ENCODE measurements at places on chromosomes 7 and 10.

DNA sequence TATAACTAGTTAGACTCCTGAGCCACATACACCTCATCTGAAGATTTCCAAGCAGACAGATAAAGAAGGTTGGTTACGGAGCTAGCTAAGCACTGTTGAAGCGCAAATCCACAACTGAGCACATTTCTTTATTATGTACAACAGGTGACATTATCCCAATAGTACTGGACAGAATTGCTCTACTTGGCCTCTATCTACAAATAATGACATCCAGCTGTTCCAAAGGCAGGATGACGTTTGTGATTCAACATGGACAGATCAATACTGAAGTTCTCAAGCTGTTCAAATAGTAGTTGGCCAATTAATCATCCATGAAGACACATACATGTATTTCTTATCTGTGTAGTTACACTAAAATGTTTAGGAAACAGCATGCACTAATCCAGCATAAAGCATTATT lies 101.0 kb downstream of the UBE2H start:
- DNase-seq: no peak

- DNase-seq: no peak
Observed at GRCh38 chr10:83881661-83882060, 257.6 kb upstream of the GHITM start.

GRCh38 chr10:128180843-128181242 lies 54.6 kb upstream of the MKI67 start:
- DNase-seq: no peak

- no peak for DNase-seq
Observed at GRCh38 chr7:80942261-80943041, 23.6 kb upstream of the SEMA3C start.

DNA sequence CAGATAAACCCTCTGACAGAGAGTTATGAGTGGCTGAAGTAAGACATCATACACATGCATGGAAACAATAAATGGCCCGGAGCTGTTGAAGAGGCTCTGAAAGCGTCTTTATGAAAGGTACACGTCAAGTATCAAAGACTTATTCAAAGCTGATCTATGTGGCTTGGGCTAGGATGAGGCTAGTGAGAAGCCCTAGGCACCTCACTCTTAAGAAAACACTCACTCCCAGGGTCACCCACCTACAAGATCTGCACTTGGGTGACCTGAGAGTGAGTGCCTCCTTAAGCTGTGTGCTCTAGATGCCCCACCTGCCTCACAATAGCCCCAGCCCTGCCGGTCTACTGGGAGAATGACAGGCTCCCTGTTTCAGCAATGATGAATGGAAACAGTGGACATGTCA lies 1.1 kb upstream of the GIMAP1 start:
- DNase-seq: no peak

- no peak for DNase-seq
Observed at GRCh38 chr10:126042354-126042753, 146.0 kb downstream of the FANK1 start.

DNA sequence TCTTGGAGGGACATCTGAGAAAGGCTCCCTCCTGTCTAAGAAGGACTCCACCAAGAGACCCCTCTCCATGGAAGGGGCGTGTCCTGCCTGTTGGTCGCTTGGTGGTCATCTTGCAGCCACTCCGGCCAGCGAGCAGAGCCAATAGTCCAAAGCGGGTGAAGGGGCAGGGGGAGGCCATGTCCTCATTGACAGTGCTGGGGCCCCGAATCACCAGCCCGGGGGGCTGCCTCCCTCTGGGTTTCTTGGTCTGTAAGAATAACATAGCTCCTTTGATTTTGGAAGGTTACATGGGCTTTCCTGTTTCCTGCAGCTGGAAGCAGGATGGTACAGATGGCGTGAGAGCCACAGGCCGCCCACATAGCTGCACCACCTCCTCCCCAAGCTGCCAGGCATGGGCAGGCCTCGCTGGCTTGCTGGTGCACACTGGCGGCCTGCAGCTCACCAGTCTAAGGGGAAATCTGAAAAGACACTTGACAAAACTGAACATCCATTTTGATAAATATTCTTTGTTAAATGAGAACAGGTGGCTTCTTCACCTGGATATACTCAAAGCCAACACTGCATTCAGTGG lies 105.8 kb downstream of the ARHGAP22 start:
- no peak for DNase-seq

DNA sequence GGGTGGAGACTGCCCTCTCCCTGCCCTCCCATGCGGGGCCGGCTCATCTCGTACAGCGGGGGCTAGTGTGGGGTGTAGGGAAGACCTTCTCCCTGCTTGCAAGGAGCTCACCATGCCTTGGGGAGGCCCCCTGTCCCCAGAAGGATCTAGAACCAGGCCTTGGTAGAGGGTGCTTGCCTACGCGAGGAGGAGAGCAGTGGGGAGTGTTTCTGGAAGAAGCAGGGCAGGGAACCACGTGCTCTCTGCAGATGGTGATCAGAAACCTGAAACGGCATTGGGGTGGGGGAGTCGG lies 2.7 kb downstream of the MAFK start:
- DNase-seq: no peak

- no peak for DNase-seq
Observed at GRCh38 chr7:149776848-149777407, 3.5 kb upstream of the ZNF467 start.

GRCh38 chr10:129415215-129416140 lies 51.6 kb upstream of the MGMT start:
- no peak for DNase-seq

DNA sequence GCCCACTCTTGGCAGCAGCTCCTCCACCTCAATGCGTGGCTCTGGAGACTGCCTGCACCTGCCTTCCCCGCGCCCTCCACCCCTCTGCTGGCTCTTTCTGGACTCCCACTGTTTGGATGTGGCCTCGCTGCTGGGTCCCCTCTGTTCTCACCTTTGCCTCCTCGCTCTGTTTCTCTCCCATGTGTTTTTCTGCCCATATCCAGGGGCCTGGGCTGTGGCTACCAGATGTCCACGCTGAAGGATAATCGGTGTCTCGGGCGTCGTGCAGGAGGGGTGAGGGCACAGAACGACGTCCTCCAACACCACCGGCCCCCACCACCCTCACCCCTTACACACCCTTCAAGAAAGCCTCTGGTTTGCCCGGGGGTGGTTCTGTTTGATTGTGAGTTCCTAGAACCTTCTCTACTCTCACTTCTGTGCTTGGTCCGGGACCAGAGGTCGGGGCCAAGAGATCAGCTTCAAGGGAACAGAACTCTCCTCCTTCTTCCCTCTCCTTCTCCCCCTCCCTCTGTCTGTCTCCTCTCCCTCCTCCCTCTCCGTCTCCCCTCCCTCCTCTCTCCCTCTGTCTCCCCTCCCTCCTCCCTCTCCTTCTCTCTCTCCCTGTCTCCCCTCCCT lies 31.7 kb downstream of the AP5Z1 start:
- DNase-seq: no peak

GRCh38 chr7:114979803-114980507 lies 58.1 kb downstream of the MDFIC start:
- DNase-seq: no peak

DNA sequence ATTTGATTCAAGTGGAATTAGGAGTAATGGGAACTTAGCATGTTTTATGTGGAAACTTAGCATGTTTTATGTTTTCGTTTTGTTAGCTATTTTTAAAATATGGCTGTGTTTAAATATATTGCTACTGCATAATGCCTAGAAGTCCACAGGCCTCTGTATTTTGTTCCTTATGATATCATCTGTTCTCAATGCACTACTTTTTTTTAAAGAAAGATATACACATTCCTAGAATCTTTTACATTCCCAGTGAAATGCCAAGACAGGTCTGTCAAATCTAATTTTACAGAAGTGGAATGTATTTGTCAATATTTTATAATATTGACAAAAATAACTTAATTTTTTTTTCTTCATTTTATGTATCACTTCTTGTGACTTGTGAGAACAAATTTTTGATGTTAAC lies 51.6 kb downstream of the ST7 start:
- DNase-seq: no peak

DNA sequence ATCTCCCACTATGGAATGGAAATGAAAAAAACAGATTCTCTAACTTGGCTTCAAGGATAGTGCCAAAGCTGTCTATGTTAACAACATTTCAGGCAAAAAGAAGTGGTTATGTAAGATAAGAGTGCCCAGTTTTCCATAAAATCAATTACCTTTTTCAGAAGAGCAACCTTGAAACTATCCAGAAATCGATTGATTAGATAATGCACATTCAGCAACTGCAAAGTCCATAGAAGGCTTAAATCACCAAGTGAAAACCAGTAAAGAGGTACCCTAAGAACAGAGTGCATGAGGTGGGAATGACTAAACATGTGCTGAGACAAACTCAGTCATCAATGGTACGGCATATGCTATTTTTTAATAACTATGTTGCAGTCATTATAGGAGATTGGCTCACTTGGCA lies 71.9 kb upstream of the TNKS2 start:
- DNase-seq: no peak

- no peak for DNase-seq
Observed at GRCh38 chr10:58477902-58478301, 34.8 kb upstream of the BICC1 start.

- DNase-seq: no peak
Observed at GRCh38 chr7:3437467-3437866, 136.4 kb downstream of the SDK1 start.

GRCh38 chr10:17235136-17235535 lies 7.1 kb downstream of the VIM start:
- DNase-seq: no peak

DNA sequence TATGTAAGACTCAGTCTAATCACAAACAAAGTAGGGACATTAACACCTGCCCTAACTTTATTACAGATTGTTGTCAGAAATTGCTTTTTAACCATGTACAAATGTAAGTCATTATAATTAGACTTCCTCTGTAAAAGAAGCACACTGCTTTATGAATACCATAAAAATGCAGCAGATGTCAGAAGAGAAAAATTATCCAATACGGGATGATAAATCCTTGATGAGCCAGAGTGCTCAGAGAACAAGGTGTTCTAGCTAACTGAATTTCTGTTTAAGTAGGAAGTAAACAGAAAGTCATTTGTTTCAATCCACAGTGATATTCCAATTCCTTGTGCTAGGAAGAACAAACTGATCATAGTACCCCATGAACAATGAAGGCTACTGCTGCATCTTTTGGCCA lies 54.6 kb upstream of the BMPER start:
- no peak for DNase-seq

DNA sequence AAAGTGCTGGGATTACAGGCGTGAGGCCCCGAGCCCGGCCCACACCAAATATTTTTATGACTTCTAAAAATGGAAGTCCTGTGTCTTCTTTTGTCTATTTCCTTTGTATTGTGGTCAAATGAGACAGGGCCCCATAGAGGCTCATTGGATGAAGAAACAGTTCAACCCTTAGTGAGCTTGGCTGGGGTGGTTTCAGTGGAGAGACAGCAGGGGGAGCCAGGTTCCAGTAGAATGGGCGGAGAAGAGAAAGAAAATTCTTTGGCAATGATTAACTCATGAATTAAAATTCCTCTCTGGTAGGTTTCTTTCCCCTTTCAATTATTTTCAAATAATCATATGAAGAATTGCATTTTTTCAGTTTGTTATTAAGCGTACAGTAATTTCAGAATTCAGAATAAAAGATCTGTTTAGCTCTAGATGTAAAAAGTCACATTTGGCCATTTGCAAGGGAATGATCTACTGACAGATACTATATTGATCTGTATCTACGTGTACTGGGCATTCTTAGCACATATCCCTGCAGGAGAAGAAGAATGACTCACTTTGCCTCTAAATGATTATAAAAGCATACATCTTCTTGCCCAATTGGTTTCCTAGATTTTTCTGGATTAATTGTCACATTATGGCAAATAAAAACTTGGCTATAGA lies 43.2 kb downstream of the PNLIPRP3 start:
- no peak for DNase-seq

- DNase-seq: no peak
Observed at GRCh38 chr10:77007834-77008233, 629.8 kb downstream of the KCNMA1 start.

DNA sequence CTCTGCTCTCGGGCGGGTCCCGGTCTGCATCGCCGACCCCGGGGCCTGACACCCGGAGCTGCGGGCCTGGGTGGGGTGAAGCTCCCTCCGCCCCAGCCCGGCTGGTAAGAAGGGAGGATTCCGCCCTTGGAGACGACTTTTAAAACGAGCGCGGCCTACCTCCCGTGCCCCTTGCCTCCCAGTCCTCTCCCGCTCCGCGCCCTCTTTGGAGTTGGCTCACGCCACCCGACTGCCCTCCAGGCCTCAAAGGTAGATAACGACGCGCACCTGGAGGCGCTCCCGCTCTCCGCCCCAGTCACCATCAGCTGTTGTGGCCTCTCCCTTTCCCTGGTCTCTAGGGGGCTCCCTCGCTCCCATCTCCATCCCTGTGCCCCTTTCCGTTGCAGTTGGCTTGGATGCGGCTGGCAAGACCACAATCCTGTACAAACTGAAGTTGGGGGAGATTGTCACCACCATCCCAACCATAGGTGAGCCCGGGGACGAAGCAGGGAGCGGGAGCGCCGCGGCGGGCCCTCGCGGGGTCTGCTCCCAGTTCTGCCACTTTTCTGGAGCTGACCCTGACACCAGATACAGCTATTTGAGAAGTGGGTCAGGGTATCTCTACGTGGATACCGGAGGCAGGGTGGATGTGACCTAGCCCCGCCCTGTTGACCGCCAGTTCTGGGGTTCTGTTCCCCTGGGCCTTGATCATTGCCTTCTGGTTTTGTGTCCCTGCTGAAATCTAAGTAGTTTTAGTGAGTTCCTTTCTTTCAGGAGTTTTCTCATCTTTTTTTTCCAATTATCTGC lies 679 bp downstream of the ARF5 start:
- DNase-seq: peak; percentile 18

DNA sequence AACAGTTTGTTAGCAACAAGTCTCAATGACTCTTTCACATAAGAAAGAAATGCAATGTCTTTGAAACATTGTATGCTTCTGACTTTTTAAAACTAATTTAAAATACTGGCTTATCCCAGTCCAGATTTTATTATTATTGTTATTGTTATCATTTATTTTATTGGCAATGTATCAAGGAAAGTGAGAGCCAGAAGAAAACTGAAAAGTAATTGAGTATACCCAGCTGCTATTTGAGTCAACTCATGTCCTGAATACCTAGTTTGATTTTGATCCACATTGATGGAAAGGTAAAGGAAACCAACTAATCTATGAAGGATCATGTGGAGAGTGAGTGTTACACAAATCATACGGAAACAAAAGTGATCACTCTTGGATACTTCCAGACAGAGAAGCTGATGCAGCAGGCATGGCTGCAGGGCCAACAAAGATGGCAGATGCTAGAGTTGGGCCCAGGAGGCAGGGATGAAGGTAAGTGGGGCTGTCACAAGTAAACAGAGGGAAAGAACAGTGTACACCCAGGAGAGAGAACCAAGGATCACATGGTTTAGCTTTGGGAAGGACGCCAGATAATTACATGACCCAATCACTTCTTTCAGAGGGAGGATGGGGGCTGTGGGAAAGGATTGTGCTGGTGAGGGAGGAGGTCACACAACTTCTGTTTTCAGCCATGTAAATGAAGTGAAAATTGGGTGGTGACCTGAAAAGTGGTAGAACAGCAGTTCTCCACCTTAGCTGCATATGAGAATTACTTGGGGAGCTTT lies 179.2 kb upstream of the NAMPT start:
- DNase-seq: no peak
